ENCODE measurements at places on chromosomes 12 and 14.
A peak's percentile ranks its signal among the peaks of the same experiment; 100 is the strongest.

GRCh38 chr12:94721173-94721572 is 70.8 kb upstream of the TMCC3 start:
- no peak for DNase-seq

DNA sequence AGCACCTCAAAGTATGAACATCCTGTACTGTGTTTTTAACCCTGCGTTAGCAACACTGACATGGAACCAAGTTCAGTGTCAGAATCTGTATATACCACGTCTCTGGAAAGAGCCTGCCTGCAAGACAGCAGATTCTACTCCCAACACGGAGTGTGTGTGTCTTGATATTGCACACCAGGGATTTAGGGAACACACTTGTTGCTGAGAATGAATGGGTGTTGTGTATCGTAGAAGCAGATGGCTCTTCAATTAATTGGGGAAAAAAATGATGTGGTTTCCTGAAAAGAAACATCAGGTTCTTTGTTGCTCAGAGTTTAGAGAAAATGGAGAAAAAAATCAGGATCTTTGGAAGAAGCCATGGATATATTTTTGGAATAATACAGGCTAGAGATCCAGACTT is 170.8 kb downstream of the EGLN3 start:
- DNase-seq: no peak

DNA sequence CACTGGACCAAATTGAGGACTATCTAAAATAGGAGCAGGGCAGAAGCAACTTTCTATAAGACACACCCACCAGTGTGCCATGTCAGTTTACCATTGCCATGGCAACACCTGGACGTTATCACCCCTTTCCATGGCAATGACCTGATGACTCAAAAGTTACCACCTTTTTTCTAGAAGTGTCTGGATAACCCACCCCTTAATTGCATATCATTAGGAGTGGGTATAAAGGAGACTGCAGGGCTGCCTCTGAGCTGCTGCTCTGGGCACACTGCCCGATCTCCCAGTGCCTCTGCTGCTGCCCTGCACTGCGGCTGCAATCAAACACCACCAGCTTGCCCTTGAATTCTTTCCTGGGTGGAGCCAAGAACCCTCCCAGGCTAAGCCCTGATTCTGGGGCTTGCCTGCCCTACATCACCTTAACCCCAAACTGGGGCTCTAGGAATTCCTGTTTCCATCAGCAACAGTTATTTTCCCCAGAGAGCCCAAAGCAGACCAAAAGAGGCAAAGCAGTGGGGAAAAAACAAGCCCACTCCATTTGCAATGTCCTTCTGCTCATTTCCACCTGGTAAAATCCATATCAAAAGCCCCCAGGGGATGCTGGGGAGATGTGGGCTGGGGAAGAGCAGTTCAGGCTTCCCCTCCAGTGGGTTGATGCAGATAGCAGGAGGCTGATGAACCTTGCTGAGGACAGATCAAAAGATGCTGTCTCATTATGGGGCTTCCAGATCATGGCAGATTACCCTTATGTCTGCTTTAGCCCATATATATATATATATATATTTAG is 129.5 kb upstream of the NCOR2 start:
- no peak for DNase-seq

- no peak for DNase-seq
Measured at GRCh38 chr12:54932691-54933090, 51.9 kb downstream of the TESPA1 start.

GRCh38 chr12:91224401-91224800 is 41.8 kb upstream of the DCN start:
- DNase-seq: no peak

- no peak for DNase-seq
Measured at GRCh38 chr14:85512451-85512850, 17.5 kb upstream of the FLRT2 start.

DNA sequence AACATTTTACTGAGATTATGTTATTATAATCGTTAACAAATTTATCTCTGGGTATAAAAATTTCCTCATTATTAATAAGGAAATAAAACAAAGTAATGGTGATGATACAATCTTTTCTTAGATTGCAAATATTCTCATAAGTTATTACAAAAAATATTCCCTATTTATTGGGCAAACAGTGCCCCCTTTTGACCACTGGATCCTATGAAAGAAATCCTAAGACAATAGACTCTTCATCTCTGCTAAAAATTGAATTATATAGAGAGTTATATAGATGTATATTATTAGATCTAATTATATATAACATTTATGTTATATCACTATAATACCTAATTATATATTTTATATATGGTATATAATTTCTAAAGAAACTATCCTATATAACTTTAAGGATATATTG is 94.2 kb upstream of the FGD4 start:
- no peak for DNase-seq

DNA sequence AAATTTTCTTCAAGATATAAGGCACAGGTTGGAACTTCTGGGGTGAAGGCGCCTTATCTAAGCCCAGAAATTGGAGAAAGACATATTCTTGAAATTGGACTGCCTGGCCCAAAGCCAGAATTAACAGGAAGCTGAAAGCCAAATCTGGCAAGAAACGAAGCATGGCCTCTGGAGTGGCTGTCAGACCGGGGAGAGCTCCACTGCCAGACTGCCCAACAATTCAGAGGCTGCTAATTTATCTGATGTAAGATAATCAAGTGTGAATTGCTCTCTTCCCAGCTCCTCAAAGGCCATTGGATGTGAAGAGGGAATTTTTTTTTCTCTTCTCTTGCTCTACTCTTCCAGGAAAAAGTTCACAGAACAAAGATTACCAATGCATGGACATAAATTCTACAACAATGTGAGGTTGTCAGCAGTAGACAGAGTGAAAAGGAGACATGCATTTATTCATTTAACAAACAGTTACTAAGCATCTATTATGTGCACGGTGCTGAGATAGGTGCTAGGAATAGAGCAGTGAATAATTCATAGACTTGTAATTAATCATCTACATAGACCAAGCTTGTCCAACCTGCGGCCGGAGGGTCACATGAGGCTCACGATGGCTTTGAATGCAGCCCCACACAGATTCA is at the start of gene GDF3:
GDF3 (minus strand) TSS at position 210 of the 632 bp plus-strand sequence; CDS start at position 163, 47 bp downstream.
- peak; percentile 92 for DNase-seq

DNA sequence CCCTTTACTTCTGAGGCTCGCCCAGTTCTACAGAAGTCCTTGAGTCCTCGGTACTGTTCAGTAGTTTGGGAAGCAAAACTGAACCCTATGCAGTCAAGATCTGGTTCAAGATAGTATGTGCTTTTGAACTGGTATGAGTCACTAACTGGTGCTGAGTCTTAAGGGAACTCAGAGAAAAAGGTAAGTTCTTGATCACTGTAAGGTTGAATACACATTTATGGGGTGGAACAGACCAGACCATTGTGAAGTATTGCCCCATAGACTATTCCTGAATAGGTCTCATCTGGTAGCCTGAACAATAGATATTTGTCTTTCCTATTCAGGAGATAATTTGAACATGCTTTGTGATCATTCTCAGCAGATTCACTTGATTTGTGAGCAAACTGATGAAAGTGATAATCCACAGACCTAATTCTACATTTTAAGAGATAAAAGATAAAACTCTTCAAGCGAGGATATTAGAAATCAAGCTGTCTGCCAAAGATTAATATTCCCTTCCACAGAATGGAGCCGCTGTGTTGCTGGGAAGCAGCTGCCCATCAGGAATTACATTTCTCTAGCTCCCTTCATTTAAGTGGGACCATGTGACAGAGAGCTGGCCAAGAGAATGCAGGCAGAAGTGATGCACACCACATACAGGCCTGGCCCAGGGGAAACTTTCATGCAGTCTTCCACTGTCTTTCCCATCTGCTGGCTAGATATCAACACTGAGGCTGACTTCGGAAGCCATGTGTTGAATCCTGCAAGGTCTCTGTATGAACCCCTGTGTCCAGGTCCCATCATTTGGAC is 369.8 kb upstream of the GARIN6 start:
- DNase-seq: no peak

DNA sequence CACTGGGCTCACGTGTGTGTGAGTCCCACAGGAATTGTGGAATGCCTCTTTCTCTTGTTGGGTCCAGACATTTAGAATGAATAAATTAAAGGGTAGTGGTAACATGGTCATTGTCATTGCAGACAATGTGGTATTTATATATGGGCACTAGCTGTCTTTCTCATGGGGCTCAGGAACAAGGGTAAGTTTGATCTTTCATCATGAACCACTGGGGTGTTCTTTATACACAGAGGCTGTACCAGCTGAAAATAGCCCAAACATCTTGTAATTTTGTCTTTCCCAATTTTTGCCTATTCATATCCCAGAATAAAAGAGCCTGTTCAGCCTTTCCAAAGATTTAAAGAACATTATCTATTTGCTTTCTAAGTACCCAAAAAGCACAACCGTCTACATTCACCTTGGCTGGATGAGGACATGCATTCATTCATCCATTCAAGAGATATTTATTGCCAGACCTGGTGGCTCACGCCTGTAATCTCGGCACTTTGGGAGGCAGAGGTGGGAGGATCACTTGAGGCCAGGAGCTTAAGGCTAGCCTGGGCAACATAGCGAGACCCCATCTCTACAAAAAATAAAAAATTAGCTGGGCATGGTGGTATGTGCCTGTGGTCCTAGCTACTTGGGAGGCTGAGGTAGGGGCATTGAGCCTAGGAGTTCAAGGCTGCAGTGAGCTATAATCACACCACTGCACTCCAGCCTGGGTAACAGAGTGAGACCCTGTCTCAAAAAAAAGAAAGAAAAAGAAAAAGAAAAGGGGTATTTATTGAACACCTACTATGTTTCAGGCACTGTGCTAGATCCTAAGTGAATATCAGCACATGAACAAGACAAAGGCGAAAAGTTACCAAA is 4.4 kb upstream of the FOS start:
- DNase-seq: no peak

DNA sequence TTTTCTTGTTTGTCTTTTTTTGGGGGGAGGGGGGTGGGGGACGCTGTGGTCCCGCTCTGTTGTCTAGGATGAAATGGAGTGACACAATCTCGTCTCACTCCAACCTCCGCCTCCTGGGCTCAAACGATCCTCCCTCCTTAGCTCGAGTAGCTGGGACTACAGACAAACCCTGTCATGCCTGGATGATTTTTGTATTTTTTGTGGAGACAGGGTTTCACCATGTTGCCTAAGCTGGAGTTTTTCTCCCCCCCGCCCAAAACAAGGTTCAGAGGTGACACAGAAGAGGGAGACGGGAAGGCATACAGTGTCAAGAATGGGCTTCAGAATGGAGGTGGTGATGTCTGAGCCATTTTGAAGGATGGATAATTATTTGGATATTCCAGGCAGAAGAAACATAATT is 116.9 kb upstream of the ATF1 start:
- DNase-seq: no peak

DNA sequence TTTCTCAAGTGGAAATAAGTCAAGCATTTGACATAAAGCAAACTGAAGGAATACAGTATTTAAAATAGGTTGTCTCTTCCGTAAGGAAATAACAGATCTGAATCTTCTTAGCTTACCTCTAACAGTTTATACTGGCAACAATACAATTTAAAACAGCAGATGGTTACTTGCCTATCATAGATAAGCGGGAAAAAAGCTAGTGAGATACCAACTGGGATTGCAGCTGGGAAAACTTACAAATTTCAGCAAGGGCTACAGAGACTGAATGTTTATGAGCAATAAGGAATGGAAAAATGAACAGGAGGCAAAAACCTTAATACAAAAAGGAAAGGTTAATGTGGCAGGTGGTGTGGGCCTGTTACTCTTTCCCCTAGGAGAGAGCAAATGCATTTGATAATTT is 220.0 kb downstream of the RASSF9 start:
- DNase-seq: no peak

DNA sequence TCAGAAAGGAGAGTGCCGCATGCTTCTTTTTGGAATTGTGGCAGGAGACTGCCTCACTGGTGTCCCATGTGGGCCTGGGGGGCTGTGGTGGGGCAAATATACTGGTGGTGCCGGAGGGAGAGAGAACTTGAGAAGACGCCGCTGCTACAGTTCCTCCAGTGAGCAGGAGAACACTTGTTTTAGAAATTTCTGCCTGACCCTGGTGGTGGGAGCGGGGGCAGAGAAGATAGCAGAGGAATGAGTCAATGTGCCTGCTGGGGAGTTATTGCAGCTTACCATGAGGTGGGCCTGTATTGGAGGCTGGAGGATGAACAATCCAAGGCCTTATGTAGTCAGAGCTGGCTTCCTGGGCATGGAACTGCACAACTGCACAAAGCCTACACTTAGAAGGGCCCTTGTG is 211.8 kb downstream of the SNAPC1 start:
- DNase-seq: no peak

- no peak for DNase-seq
Measured at GRCh38 chr12:60752589-60752988, 1156.8 kb downstream of the SLC16A7 start.

DNA sequence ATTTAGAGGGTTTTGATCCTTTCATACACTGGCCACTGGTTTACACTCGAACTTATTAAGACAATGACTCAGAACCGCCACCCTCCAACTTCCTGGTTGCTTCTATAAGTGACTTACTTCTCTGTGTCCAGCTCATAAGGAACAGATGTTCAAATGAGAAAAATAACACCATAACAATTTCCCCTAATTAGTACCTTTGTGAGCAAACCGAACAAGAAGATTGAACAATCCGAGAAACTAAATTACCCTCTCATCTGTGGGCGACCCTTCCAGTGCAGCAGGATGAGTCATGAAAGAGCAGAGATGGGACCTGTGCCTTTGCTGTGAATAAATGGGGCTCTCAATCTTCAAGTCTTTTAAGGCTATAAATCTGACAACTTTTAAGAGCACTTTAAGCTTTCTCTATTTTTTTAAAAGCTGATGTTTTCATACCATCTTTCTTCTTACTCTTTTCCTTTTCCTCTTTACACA is 146.8 kb upstream of the RASSF8 start:
- DNase-seq: no peak

- no peak for DNase-seq
Measured at GRCh38 chr12:121260091-121260490, 36.4 kb downstream of the CAMKK2 start.

DNA sequence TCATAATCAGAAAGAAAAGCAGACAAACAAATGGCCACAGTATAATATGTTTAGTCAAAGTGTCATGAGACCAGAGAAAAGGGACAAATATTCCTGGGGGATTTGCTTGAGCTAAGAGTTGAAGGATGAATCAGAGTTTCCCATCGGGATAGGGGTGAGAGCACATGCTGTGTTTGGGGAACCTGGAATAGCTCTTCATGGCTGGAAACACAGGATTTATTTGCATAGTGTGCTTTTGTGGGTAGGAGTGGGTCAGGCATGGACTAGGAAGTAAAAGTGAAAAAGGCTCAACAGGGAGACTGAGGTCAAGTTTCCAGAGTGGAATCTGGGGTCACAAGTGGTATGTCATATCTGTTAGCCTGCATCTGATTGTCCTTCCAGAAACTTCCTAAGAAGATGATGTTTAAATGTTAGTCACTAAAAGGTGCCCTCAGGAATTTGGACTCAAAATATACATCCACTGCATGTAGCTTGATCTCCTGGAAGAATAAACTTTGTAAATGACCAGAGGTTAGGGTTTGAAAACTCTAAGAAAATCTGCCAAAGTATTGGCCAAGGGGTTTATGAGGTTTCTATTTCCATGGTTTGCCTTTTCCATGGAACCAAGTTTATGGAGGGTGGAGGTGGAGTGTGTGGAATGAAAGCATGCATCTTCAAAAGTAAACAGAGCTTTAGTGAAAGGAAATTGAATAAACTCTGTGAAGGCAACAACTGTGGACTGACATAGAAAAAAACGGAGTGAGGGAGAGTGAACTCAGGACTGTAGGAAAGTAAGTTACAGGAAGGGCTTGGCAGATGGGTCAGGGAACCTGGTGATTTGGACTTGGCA is 344.6 kb downstream of the C12orf75 start:
- DNase-seq: no peak

- DNase-seq: peak; percentile 83
Measured at GRCh38 chr12:84599539-84599938, 313.1 kb downstream of the SLC6A15 start.

- peak; percentile 81 for DNase-seq
Measured at GRCh38 chr12:49553512-49554088, 14.3 kb downstream of the MCRS1 start.

GRCh38 chr12:49776858-49777257 is 35.5 kb downstream of the TMBIM6 start:
- peak; percentile 47 for DNase-seq

All from mesendoderm (in vitro differentiated cells).